ENCODE measurements at places on chromosomes 16 and 17.

- no peak for DNase-seq
Observed at GRCh38 chr16:9469512-9469911, 378.1 kb downstream of the HAPSTR1 start.

- DNase-seq: no peak
Observed at GRCh38 chr16:30724641-30725417, 23.4 kb upstream of the PHKG2 start.

DNA sequence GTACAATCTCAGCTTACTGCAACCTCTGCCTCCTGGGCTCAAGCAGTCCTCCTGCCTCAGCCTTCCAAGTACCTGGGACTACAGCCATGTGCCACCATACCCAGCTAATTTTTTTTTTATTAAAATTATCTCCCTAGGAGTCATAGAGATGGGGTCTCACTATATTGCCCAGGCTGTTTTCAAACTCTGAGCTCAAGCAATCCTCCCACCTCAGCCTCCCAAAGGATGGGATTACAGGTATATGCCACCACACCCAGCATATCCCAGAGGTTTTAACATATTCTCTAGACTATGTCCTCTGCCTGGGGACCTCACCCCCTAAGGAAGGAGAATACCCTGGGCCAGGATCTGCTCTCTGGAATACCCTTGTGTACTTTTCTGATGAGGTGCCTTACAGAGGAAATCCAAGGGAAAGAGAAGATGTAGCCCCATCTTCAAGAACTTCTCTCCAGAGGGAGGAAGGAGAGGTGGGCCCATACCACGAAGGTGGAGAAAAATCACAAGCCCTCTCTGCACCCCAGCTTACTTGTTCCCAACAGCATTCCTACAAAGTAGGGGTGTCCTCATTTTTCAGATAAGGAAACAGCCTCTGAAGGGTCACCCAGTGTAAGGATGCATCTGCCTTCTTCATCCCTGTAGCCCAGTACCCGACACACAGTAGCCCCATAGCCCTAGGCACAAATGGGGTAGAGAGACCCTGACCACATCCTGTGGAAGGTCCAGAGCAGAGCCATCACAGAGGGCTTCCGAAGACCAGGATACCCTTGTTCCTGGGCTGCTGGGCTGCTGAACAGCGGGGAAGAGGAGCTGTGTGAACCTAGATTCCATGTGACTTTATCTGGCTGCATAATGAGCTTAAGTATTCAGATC, 151.6 kb downstream of the SOCS1 start:
- DNase-seq: no peak

DNA sequence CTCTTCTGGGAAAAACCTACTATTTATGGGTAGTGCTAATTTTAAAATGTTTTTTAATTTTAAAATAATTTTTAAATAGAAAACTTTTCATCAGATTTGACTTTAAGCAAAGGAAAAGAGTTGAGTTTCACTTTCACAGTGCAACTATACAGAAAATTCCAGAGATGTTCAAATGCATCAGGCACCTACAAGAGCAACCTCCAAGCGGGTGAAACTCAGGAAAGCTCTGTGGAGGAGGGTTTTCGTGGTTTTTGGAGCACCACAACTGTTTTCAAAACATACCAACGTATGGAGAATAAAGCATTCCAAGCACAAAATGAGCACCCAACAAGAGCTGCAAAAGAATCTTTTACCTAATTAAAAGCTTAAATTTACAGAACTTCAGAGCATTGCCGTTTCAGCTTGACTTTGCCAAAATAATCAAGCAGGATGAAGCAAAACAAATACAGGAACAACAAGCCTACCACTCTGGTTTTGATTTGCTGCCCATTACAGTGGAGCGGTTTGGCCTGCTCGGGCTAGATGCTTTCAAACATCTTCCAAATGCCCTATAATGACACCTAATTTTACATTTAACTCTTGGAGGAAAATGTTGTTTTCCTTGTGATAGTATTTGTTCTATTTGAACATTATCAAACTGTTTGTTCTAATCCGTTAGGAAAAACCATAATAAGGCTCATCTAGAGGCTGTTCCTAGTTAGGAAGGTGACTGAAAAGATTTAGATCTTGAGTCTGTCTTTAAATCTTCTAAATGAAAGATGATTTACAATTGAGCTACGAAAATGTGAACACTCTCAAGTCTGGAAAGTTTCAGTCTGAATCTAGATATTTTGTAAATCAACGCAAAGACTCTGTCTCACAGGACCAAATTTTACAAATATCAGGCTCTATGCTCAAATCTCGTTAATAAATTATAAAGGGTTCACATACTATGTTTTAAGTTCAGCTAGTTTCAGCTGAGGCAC, 34.5 kb downstream of the NACA2 start:
- no peak for DNase-seq

GRCh38 chr16:84496991-84497390, 7.5 kb downstream of the MEAK7 start:
- DNase-seq: no peak

DNA sequence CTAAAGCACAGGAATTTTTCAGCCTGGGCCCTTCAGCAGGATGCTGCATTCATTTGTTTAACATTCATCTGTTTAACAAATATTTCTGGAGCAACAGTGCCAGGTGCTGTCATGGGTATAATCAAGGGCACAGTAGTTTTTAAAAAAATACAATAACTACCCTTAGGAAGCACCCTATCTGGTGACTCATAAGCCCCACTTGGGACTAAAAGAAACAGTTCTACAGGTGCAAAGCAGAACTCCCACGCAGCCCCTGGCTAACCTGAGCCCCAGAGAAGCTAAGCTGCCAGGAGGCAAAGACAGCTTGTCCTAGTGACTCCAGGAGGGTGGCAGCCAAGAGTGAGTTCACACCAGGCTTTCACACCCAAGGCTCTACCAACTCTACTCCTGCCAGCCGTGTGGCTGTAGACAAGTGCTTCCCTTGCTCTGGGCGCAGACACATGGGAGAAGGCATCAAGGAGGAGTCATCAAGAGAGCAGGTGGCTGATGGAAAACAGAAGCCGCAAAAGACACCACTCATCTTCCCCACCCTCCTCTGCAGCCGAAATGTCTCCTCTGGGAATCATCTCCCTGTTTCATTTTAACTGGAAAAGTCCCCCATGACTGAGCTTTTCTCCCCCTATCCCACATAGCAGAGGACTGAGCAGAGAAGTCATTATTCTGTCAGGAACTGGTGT, 14.4 kb downstream of the CUEDC1 start:
- no peak for DNase-seq

GRCh38 chr17:65664266-65664665, 102.8 kb upstream of the AXIN2 start:
- DNase-seq: no peak

- no peak for DNase-seq
Observed at GRCh38 chr17:31918701-31919128, 17.2 kb upstream of the UTP6 start.

- no peak for DNase-seq
Observed at GRCh38 chr17:40886090-40886489, 1.0 kb upstream of the KRT20 start.

- DNase-seq: no peak
Observed at GRCh38 chr17:63455417-63455816, 9.3 kb upstream of the CYB561 start.
